Activated T-helper 2 cell treated with anti-CD3 and anti-CD28 coated beads, Interferon-gamma antibody, Interleukin-2, Interleukin-4, amounts not matched to agents 10 μg/mL and 5 μg/mL and 100 μg/mL, durations not matched to agents 14 hours and 24 hours and 36 hours (primary cell): ENCODE measurements at places on chromosomes 5 and 9. TPM values are rescaled to one million over a fixed set of nuclear protein-coding genes. Genes with fewer than 3 reads are reported as not detected.
A peak's percentile ranks its signal among the peaks of the same experiment; 100 is the strongest.

DNA sequence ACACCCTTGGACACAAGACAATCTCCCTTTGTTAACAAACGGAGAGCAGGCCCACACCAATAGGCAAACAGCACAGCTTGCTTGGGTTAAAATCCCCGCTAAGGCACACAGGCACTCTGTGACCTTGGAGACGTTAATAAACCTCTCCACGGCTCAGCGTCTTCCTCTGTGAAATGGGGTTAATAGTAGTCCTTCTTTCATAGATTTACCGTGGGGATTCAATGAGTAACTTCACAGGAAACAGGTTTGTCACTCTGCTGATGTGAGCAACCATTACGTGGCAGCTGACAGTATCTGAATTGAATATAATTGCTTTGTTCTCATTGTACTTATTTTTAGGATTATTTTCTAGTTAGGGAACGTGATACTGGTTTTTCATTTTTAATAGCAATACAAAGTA, 65.2 kb upstream of the ADRA1B start:
- H3K4me1 ChIP-seq = no peaks in the 10 kb centered on the region
- DNase-seq = no peak
- H3K36me3 ChIP-seq = no peaks in the 10 kb centered on the region
- no peak overlapping the region for H3K27ac ChIP-seq

DNA sequence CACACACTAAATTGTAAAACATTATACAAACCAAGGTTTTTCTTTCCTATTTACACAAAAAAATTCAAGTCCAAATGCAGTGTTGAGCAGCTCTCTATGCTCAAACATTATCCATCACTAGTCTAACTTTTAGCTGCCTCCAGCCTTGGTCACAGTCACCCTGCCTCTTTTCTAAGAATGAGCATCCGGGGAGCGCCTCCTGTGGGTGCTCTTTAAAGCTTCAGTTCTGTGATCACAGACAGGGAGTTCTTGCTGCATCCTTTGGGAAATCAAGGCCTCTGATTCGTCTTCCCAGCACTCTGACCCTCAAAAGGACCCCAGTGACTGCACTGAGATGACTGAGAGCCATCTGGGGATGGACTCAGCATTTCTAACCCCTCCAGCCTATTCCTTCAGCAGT, 289.6 kb downstream of the SEC61B start:
- H3K27ac ChIP-seq = no peak overlapping the region
- no peak overlapping the region for H3K4me3 ChIP-seq
- DNase-seq = no peak
- peaks cover 7% of the 10 kb centered on the region for H3K27me3 ChIP-seq

DNA sequence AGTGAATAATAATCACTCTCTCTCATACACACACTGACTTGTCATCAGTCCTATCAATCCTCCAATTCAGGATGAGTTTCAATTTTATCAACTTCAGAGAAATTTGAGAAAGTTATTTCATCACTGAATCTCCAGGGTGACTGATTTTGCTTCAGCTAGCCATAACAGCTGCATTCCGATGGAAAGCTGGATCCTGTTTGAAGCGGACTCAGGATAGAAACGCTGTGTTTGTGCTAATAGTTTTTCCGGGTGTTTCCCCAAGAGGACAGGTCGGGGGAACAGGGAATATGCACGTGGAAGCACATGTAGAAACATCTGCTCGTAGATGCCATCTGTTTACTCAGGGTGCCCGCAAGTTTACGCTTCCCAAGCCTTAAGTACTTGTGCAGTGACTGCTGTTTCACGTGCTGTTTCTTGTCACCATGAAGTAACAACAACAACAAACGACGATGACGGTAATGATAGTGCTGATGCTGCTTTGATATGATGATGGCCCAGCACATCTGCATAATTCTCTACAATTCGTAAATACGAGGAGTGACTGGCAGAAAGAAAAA, 263.7 kb upstream of the DAPK1 start:
- H3K4me1 ChIP-seq = no peaks in the 10 kb centered on the region
- H3K36me3 ChIP-seq = no peaks in the 10 kb centered on the region
- no peak overlapping the region for H3K27ac ChIP-seq

Gene TGFBI
- not detected in 2 replicates for total RNA-seq

- no peaks in the 10 kb centered on the region for H3K27me3 ChIP-seq
- H3K36me3 ChIP-seq = peaks cover 70% of the 10 kb centered on the region
- peak overlapping the region; percentile 53 for H3K27ac ChIP-seq
- H3K4me3 ChIP-seq = no peak overlapping the region
- H3K4me1 ChIP-seq = peaks cover 43% of the 10 kb centered on the region
Measured at GRCh38 chr9:70262948-70263347, 4.2 kb downstream of the SMC5 start.

GRCh38 chr5:154118893-154119336, 71.6 kb upstream of the GALNT10 start:
- H3K4me1 ChIP-seq = no peaks in the 10 kb centered on the region
- no peaks in the 10 kb centered on the region for H3K36me3 ChIP-seq
- DNase-seq = no peak
- H3K27ac ChIP-seq = no peak overlapping the region

DNA sequence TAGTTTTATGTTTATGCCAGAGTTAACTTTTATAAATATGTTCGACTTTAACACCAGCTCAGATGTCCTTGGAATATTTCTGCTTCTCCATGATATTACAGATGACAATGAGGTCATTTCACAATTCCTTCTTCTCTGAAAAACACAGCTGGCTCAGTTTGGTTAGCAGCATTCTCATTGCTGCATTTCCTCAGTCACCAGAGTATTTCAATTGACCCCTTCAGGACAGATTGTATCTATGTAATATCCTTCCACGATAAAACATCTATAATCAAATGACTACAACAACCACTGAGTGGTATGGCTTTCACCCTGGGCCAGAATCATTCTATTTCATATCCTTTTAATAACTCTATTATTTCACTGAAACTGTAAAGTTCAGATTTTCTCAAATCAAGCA, 148.7 kb downstream of the OXCT1 start:
- peaks cover 11% of the 10 kb centered on the region for H3K27me3 ChIP-seq
- no peak for DNase-seq
- no peaks in the 10 kb centered on the region for H3K36me3 ChIP-seq
- no peak overlapping the region for H3K27ac ChIP-seq
- H3K4me1 ChIP-seq = no peaks in the 10 kb centered on the region

DNA sequence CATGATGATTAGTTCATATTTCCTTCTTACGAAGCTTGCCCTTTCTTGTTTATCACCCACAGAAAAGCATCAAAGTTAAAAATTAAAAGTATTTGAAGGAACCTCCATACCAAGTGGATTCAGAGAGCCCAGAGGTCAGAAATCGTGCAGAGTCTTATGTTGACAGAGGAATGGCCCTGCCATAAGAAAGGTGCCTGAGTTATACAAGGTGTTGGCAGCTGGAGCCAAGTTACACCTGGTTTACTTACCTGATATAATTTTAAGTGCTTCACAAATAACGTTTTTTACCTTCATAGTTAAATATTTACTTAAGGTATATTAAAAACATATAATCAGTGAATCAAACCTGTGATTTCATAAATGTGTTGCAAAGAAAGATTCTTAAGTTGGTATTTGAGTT, 42.3 kb upstream of the DHFR start:
- no peak for DNase-seq
- H3K4me3 ChIP-seq = no peak overlapping the region
- no peaks in the 10 kb centered on the region for H3K27me3 ChIP-seq
- H3K4me1 ChIP-seq = peaks cover 15% of the 10 kb centered on the region
